ENCODE measurements at places on chromosomes 3 and 15.

DNA sequence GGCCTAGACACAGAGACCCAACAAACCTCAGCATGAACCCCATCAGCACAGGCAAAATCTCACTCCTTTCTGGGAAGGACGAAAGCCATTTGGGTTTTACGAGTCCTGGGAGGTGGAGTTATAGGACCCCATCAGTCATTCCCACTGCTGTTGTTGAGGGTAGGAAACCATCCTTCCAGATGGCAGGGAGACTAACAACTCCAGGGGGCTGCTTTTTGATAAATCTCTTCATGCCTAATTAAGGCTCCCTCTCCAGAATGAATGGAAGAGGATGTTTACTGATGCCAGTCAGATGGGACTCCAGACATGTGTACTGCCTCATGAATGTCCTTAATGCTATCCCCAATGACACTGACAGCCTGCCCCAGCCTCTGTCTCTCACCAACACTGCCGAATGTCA is 75.3 kb downstream of the ST8SIA2 start:
- no peak for DNase-seq

DNA sequence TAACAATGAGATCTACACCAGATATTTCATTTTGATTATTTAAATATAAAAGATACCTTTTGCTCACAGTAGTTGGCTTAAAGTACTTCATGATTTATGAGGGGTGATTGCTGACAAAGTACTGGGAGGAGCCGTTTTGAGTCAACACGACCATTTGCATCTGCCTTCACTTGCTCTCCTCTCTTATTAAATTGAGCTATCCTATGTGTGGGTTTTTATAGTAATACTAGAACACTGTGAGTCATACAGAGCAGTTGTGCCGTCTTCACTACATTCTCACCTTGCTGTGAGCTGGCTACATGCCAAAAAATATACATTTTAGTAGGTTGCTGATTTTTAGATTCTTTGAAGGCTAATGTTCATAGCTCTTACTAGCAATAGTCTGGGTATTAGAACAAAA is 161.2 kb downstream of the ALCAM start:
- DNase-seq = peak; percentile 93

DNA sequence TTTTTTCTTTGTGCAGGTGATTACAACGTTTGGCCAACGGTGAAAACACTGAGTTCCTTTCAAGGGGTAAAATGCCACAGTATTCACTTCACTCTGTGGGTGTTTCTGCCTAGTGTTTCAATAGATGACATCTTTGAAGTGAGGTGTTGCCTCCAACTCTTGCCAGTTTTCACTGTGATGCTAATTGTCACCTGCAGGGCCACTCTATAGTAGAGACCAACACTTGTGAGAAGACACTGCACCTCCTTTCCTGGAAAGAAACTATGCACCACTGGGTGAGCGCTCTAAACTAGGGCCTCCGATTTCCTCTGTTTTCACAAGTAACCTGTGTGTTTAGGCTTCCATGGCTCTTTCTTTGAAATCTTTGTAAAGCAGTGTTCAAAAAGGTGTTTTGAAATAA is 98.3 kb downstream of the THRB start:
- DNase-seq = no peak

DNA sequence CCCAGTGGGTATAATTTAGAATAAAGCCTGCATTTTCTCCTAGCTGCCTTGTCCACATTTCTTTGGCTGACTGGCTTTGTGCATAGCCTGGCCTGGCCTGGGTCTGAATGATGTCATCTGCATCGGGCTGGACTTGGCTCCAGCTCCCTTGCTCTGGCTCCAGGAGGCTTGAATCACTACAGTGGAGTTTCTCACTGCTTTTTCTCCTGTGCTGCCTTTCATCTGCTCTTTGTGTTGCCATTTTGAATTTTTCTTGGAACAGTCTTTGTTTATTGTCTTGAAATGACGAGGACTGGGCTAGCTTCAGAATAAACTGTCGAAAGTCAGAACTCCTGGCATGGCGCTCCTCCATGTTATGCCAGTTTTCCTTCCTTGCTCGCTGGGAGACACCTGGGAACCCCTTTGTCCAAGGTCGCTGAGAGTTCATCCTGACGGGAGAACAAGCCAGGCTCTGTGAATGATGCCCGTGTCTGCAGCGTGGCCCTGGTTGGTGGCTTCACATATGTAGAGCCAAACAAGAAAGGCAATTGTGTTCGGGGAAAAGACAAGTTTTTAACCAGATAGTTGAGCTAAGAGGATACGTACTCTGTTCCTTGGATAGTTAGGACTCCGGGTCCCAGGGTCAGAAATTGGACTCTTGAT is 258.9 kb downstream of the PDZRN3 start:
- no peak for DNase-seq

DNA sequence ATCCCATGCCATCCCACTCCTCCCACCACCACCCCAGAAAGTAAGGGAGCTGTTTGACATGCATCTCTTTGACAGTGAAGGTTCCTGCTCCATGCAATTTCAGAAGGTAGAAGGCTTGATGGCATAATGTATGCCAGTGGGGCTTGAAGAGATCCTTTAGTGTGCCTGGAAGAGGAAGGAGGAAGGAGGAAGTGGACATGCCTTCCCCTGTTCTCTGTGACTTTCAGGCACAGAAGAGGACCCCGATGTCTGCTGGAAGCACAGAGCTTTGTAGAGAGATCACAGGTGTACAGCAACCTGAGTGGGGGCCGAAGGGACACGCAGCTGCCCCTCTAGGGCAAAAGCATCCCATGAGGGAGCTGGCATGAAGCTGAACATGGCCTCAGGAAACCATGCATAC is 171.6 kb downstream of the CD47 start:
- no peak for DNase-seq

DNA sequence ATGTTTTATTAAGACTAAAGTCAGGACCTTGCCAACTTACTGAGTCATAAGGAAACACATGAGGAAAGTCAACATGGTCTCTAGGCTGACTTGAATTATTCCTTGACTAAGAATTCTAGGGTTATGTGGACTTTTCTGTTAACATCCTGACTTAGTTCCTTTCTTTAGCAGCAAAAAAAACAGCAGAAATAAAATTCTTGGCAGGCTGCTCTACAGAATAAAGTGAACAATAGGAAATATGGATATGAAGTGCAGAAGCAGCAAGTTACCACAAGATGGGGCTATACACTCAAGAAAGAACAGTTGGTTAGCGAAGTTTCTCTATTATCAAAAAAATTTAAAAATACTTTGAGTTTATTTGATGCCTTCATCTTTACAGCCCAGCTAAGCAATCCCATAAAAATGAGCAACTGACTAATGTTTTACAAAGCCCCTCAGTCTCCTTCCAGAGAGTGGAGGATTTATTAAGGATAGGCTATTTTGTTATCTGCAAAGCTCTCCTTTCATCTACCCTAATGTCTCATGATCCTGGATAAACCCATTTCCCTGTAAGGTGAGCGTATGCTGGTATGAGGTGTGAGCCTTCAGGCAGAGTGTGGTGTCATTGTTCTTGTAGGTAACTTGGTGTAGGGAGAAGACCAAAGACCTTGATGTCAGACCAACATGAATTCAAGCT is 23.1 kb upstream of the MCCC1 start:
- DNase-seq = peak; percentile 56

GRCh38 chr3:143063018-143063417 is 56.6 kb upstream of the CHST2 start:
- no peak for DNase-seq

- DNase-seq = no peak
Observed at GRCh38 chr15:100759698-100760356, 119.8 kb upstream of the ALDH1A3 start.

- no peak for DNase-seq
Observed at GRCh38 chr3:49519916-49520385, 34.3 kb upstream of the BSN start.

- no peak for DNase-seq
Observed at GRCh38 chr3:142053244-142053643, 96.1 kb downstream of the TFDP2 start.

- DNase-seq = no peak
Observed at GRCh38 chr3:51938780-51939425, 2.8 kb downstream of the RRP9 start.
